ENCODE measurements at places on chromosomes 4 and X.

DNA sequence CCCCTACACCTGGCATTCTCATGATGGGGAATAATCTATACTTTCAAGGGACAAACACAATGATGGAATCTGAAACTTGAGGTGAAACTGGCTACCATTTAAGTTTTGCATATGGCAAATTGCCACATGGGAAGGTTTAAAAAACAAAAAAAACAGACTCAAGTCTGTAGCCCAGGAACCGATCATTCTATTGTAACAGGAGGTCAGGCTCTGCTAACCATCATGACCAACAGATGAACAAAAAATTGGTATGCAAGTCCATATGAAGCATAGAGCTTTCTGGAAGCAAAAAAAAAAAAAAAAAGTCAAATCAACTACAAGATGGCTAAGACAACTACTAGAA, 594.3 kb upstream of the DIPK2B start:
- no peak for DNase-seq

DNA sequence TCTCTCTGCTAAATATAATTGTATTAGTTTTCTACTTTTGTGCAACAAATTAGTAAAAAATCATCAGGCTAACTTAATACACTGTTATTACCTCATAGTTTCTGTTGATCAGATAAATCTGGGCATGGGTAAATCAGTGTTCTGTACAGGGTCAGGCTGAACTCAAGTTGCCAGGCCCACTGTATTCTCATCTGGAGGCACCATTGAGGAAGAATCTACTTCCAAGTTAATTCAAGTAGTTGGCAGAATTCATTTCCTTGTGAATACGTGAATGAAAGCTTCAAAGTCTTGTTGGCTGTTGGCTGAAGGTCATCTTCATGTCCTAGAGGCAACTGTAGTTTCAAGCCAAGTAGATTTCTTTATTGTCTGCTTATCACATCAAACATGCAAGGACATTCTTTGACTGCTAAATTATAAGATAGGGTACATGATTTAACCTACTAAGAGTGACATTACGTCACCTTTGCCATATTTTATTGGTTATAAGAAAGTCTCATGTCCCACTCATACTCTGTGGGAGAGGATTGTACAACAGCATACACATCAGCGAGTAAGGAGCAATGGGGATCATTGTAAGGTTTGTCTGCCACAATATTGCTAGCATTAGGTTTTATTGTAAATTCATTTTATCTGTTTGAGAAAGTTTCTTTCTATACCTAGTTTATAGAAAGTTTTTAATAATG, 1219.0 kb downstream of the ARAP2 start:
- no peak for DNase-seq

- no peak for DNase-seq
Measured at GRCh38 chrX:105723966-105724735, 98.2 kb upstream of the NRK start.

DNA sequence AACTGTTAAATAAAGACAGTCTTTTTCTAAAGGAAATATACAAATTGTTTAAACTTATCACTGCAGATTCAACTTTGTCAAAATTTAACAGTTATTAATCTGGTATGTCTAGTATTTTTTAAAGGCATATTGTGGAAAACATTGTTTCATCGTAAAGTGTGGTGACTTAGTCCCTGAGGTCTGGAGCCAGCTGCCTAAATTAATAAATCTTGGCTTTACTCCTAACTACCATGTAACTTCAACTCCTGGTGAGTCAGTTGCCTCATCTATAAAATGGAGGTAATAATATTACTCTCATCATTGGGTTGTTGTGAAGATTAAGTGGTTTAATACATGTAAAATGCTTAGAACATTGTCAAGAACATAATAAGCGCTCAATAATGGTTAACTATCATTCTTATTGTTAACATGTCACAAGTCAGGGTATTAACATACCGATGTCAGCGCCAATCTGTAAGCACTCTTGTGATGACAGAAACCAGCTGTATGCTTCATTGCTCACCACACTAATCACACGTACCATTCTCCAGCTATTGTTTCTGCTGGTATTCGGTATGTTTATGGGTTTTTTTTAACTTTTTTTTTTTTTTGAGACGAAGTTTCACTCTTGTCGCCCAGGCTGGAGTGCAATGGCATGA, 14.1 kb upstream of the SMIM43 start:
- DNase-seq, result no peak

GRCh38 chr4:118836301-118837120, 585 bp upstream of the SEC24D start:
- DNase-seq, result no peak

GRCh38 chrX:137882960-137883359, 317.0 kb downstream of the ZIC3 start:
- DNase-seq, result no peak

DNA sequence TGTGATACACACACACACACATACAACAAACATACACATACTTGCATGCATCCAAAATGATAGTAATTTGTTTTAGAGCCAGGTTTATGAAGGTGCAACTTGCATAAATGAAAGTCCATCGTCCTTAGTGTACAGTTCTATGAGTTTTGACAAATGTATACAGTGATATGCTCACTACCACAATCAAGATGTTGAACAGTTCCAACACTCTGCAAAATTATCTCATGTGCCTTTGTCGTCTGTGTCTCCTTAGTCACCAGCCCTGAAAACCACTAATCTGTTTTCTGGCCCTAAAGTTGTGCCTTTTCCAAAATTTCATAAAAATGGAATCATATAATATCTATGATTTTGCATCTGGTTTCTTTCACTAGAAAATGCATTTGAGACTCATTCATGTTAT, 67.8 kb upstream of the ANXA3 start:
- no peak for DNase-seq

GRCh38 chr4:56146956-56147355, 198.2 kb downstream of the CEP135 start:
- no peak for DNase-seq

GRCh38 chr4:185309770-185310169, 86.0 kb downstream of the LRP2BP start:
- DNase-seq, result no peak

- DNase-seq, result peak; percentile 25
Measured at GRCh38 chrX:124426288-124427169, 80.2 kb downstream of the SH2D1A start.

DNA sequence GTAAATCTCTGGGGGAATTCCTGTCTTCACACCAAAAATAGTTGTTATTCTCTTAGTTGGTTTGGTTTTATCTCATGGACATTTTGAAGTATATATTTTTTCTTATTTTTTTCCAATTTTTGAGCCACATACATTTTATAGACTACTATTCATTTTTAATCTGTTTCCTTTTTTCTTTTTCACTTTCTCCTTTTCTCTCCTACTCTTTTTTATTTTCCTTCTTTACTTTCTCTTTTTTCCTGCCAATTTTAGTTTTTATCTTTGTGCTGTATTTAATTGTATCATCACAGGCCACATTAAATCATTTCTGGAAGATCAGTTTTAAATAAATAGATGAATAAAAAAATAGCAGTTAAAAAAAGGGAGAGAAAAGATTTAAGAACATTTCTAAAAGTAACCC, 14.0 kb upstream of the JADE3 start:
- DNase-seq, result no peak

GRCh38 chr4:106056914-106057313, 161.6 kb downstream of the NPNT start:
- no peak for DNase-seq

DNA sequence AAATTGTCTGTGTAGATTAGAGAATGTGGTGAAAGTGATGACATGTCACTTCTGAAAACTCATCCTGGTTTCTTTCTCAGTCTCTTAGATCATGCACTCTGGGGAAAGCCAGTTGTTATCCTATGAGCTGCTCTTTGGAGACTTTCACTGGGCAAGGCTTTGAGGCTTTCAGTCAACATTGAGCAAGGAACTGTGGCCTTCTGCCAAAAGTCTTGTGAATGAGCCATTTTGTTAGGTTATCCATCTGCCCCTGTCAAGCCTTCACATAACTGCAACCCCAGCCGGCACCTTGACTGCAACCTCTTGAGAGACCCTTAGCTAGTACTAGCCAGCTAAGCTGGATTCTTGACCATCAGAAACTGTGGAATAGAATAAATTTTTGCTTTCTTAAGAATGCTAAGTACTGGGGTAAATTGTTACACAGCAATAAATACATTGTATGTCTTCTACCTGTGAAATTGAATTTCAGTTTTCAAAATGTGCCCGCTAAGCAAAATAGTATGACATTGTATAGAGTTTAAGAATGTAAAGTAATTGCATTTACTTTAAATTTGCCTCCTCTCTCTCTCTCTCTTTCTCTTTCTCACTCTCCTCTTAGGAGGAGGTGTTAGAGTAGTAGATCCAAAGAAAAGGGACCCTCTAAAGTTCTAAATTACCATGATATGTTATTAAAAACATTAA, 1273.0 kb downstream of the RAPGEF2 start:
- no peak for DNase-seq

DNA sequence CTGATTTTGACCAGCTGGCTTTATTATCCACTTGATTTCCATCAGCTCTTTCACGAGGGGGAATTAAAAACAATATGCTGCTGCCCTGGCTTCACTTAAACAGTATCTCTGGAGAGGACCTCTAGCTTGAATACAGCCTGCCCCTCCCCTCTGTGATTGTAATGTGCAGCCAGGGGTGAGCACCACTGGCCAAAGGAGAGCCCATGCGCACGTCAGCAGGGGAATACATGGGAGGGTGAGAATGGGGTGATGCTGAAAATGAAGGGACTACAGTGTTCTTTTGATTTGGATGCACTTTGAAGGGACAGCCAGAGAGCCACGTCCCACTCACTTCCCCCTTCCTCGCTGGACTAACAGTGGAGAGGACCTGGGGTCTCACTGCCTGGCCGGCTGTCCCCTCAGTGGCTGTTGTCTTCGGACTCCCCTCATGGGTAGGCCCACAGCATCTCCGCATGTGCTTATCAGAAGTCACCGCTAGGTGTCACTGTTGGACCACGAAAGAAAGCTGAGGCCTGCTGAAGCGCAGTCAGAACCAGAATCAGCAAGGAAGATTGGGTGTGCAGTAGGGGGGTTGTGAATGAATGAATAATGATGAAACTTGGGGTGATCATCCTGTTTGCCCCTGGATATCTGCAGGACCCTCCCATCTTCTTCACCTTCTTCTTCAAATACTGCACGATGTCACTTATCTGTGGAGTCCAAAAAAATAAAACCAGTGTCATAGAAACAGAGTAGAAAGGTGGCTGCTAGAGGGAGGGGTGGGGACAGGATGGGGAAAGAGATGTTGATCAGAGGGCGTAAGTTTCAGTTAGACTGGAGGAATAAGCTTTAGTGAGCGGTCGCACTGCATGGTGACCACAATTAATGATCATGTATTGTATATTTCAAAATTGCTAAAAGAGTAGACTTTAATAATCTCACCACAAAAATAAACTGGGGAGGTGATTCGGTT, 32.8 kb downstream of the CLCN4 start:
- peak; percentile 83 for DNase-seq

- DNase-seq, result no peak
Measured at GRCh38 chrX:13518126-13518525, 51.3 kb upstream of the EGFL6 start.

- DNase-seq, result no peak
Measured at GRCh38 chr4:28176942-28177341, 1316.3 kb downstream of the STIM2 start.

GRCh38 chr4:40627540-40627939, 2.1 kb downstream of the RBM47 start:
- no peak for DNase-seq

GRCh38 chr4:147955827-147956558, 224.1 kb downstream of the ARHGAP10 start:
- DNase-seq, result no peak

DNA sequence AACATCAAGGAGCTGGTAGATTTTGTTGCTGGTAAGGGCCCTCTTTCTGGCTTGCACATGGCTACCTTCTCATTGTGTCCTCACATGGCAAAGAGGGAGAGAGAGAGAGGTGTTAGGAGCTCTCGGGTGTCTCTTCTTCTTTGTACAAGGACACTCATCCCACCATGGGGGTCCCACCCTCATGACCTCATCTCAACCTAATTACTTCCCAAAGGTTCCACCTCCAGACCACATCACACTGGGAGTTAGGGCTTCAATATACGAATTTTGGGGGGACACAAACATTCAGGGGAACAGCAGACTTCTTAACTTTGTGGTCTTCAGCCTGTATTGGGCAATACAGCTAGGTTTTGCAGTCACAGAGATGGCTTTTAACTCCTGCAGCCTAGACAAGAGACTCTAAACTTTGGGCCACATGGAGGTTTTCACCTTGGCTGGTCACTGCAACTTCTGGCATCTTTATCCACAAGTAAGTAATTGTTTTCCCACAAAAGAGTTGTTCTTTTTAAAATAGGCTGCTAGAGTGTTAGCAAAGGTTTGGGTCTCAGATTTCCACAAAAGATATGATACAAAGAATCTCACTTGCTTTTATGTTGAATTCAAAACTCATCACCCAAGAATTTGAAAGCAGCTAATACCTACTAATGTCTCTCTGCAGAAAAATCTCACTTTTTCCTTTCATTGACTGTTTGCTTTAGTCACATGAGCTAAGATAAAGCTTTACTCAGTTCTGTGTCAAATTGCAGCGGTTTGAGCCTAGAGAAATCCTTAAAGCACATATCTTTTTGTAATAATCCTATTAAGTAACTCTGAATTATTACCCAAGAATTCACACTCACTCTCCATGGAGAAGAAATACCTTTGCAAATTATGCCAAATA, 39.6 kb upstream of the BBS12 start:
- DNase-seq, result no peak

DNA sequence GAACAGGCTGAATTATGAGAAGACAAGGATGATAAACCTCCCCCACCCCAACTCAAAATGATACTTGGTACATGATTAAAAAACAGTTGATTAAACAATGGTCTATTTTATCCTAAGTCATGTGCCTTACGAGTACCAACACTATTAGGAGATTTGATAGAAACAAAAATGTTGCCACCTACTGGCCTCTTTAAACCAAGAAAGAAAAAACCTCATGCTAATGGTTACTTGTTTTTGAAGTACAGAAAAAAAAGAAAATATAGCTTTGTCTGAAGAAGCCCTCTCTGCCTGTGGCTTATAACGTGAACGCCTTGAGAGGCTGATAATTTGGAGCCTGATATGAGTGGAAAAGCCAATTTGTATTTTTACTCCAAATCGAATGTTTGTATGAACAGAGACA, 538.2 kb downstream of the DMD start:
- DNase-seq, result peak; percentile 29

- DNase-seq, result no peak
Measured at GRCh38 chr4:48149827-48150370, 15.8 kb upstream of the TXK start.

GRCh38 chr4:181874602-181875001, 368.6 kb upstream of the TENM3 start:
- DNase-seq, result no peak

- DNase-seq, result peak; percentile 41
Measured at GRCh38 chrX:150897421-150898320, 797 bp downstream of the CD99L2 start.

DNA sequence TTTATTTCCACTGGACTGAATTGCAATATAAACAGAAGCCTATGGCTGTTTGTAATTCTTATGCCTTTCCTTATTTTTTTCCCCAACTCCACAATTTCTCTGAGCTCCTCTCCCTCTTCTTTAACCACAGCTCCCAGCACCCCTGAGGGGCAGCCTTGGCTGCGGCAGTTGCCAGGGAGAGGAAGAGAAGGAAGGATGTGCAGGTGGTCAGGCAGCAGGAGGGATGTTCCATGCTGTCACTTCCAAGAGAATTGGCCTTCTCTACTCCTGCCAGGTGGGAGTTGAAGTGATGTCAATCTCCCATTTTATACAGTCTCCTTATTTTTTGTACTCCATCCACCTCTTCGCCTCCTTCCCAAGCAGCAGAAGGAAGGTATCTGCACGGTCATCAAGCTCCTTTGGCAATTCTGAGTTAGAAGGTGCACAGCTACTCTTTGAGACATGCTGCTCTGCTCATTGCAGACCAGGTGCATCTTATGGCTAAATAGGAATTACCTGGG, 343.3 kb upstream of the RPS6KA3 start:
- DNase-seq, result no peak
